AG09309 (cell line): ENCODE measurements at places on chromosomes 12 and 14.
A peak's percentile ranks its signal among the peaks of the same experiment; 100 is the strongest.

GRCh38 chr14:95480109-95480886 lies 36.2 kb downstream of the SYNE3 start:
- peak; percentile 28 for DNase-seq

GRCh38 chr12:2329661-2330210 lies 276.9 kb downstream of the CACNA1C start:
- DNase-seq: no peak

GRCh38 chr14:29668201-29668600 lies 259.4 kb downstream of the PRKD1 start:
- no peak for DNase-seq

DNA sequence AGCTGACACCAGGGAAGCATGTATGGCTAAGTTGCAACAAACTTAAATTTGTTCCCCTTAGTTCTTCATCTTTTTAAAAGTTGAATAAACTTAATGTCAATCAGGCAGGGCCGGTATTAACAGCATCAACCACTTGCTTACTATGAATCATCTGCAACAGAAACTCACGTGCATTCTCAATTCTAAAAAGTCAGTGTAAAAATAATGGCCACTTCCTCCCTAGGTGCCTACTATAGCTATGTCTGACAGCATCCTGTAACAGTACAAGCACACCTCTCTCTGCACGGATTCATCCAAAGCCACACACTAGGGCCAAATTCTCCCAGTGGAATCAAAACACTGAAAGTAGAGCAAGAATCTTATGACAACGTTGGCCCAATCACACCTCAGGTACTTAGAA lies 48.6 kb downstream of the PPP1R36 start:
- DNase-seq: no peak

DNA sequence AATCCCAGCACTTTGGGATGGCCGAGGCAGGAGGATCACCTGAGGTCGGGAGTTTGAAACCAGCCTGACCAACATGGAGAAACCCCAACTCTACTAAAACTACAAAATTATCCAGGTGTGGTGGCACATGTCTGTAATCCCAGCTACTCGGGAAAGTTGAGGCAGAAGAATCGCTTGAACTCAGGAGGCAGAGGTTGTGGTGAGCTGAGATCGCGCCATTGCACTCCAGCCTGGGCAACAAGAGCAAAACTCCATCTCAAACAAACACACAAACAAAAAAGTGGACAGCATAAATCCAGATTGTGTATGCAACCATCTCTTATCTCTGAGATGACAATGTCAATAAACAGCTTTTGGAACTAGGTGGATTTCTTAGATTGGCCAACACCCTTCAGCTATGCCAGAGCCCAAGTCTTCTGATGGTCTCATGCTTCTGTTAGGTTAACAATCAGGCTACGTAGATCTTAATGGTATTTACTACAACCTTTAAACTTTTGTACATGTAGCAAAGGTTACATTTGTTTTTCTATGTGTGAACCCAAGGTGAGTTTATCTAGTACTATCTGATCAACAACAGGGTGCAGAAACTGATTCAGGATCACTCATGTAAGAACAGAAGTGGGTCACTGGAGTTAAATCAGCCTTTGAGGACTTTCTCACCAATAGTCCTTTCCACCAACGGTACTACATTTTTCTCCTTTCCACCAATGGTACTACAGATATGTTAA lies 73.7 kb downstream of the DUSP16 start:
- no peak for DNase-seq

GRCh38 chr14:21084998-21085853 lies 13.2 kb downstream of the ZNF219 start:
- DNase-seq: no peak

DNA sequence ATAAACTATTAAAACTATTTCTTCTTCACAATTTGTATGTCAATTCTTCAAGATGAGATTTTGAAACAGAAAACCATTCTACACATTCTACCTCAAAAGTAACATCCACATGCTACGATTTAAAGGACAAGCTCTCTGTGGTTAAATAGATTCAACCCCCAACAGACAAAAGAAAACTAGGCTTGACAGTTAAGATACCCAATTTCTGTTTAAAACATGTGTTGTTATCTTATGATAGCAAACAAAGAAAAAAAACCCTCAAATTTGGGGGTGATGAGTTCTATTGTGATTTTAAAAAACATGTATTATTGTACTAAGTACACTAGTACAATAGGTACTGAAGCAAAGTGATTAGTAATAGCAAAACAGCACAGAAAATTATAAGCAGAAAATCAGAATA lies 33.8 kb downstream of the ATF7 start:
- no peak for DNase-seq

GRCh38 chr12:108211157-108211556 lies 82.1 kb downstream of the WSCD2 start:
- no peak for DNase-seq

DNA sequence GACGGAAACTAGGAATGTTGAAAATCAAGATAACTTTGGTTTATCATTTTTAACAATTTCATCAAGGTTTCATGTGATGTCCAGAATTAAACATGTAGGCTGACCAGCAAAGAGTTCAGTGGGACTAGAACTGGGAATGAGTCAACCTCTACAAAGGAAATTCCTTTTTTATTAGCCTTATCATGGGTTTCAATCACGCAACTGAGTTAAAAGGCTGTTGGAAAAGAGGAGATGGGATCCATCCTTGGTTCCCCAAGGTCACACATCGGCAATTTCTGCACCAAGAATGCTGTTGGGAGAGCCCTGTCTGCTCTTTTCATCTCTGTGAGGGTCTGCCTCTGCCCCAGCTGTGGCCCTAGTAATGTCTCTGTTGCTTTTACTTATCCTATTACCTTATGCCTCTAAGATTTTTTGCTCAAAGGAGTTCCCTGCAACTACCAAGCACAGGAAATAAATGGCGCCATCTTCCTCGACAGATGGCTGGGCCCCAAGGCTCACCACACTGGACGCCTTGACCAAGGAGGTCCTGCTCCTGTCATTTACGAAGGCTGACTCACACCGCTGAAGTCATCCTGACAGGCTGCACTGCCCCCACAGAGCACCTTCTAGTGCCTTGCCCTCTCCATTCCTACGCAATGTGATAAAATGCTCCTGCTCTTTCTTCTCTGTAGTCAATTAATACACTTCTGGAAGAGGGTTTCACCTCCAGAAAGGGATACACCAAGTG lies 367.4 kb downstream of the GXYLT1 start:
- DNase-seq: no peak

- no peak for DNase-seq
Observed at GRCh38 chr14:57174466-57174865, 94.2 kb downstream of the EXOC5 start.

DNA sequence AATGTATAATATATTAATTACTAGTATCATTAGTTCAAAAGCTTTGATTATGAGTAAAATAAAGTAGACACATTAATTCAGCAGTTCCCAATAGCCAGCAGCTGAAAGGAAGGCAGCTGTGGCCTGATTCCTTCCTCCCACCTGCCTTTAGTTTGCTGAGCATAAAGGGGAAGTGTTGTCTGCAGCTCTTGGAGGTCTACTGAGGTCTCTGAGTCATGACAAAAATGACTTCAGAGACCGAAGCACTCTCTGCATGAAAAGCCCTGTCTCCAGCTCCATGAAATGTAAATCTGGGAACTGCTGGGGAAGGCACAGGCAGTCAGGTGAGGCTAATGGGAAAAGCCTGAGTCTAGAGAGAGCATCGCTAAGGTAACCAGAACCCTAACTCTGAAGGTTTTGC lies 165.4 kb downstream of the NRXN3 start:
- no peak for DNase-seq

- DNase-seq: peak; percentile 44
Observed at GRCh38 chr12:68617160-68617926, 6.6 kb downstream of the RAP1B start.

DNA sequence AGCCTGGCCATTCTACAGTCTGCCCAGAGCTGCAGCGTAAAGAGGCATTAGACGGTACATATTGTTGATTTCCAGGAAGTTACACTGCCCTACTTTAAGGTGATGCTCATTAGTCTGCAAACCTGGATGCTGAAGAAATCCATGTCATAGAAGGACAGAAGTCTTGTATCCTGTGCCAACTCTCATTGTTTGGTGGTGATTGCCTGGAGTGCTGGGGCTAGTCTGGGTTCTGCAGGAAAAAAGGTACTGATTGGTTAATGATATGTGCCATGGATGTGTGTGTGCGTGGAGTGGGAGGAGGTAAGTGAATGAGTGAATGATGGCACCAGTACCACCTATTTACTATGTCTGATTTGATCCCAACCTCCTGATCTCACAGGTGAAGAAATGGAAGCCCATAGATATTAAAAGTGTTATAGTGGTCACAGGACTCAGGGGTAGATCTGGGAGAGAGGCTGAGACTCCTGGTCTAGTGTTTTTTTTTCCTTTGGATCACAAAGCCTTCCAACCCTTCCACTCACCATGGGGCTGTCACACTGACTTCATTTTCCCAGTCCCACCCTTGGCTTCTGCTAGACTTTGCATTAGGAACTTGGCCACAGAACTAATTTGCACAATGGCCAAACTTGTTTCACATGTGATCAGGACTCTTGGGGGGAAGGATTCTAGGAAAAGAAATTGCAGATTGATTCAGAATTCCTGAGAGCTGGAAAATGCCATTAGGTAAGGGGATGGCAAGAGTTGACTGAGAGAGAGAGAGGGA lies 96.1 kb downstream of the TMX1 start:
- DNase-seq: no peak

DNA sequence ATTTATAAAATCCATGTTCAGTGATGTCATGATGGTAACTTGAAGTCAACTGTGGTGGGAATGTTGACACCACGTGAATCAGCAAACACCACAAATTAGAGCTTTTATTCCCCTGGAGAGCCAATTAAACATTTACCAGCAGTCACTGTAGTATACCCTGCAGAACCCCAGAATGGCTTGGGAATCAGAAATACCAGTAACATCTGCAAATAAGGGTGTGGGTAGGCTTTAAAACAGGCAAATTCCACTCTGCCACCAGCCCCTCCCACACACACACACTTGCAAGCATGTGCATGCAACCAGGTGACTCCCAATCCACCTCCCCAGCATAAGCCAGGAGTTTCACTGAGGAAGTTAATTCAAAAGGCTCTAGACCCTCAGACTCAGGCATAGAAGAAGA lies 63.6 kb upstream of the TMEM263 start:
- no peak for DNase-seq

GRCh38 chr12:3073438-3074250 lies 3.5 kb upstream of the TSPAN9 start:
- peak; percentile 56 for DNase-seq

- no peak for DNase-seq
Observed at GRCh38 chr12:121009741-121010140, 6.5 kb downstream of the C12orf43 start.

GRCh38 chr12:6072302-6072752 lies 52.1 kb downstream of the VWF start:
- no peak for DNase-seq

DNA sequence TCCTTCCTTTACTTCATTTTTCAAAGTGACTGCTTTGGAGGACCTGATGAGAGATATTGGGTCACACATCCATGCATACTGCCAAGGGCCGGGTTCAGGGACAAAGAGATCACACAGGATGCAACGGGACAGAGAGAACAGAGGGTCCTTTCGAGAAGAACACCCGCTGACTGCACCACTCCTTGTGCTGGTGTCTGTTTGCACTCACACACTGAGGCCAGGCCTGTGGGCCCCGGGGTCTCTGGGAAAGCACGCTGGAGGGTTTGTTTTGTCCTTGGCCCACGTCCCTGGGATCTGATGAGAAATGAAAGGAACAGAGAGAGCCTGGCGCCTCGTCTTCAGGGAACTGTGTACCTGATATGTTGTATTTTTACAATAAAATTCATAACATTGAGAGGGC lies 42.2 kb downstream of the PAH start:
- DNase-seq: no peak

GRCh38 chr12:124617615-124618014 lies 50.2 kb upstream of the NCOR2 start:
- no peak for DNase-seq

DNA sequence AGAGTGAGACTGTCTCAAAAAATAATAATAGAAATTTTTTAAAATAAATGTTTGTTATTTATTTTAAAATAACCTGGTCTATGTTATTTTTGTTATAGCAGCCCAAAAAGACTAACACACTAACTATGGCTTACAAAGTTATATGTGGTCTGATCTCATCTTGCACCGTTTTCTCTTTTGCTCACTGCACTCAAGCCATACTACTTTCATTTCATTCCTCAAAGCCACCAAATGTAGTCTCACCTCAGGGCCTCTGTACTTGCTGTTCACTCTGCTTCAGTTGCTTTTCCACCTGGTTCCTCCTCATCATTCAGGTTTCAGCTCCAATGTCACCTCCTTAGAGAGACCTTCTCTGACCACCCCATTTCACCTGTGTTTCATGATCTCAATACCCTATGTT lies 55.2 kb upstream of the MDM1 start:
- DNase-seq: no peak

- no peak for DNase-seq
Observed at GRCh38 chr14:101947577-101947903, 16.8 kb upstream of the DYNC1H1 start.

DNA sequence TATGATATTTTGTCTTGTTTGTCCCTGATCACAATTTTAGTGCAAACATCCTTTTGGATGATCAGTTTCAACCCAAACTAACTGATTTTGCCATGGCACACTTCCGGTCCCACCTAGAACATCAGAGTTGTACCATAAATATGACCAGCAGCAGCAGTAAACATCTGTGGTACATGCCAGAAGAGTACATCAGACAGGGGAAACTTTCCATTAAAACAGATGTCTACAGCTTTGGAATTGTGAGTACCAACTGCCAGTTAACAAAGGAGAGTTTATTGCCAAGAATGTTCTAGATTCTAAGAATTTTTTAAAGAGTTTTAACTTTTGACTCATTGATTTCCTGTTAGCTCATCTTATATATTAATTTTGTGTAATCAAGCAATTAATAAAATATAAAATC lies 55.4 kb downstream of the IRAK3 start:
- no peak for DNase-seq

GRCh38 chr14:21840765-21841164 lies 167.1 kb upstream of the OR4E1 start:
- no peak for DNase-seq

GRCh38 chr14:62123961-62124360 lies 361.7 kb downstream of the SNAPC1 start:
- no peak for DNase-seq

GRCh38 chr14:96261772-96262655 lies 6.0 kb downstream of the BDKRB1 start:
- no peak for DNase-seq

- DNase-seq: no peak
Observed at GRCh38 chr14:89175881-89176799, 240.9 kb downstream of the FOXN3 start.

- no peak for DNase-seq
Observed at GRCh38 chr12:26106347-26106746, 18.5 kb downstream of the BHLHE41 start.

DNA sequence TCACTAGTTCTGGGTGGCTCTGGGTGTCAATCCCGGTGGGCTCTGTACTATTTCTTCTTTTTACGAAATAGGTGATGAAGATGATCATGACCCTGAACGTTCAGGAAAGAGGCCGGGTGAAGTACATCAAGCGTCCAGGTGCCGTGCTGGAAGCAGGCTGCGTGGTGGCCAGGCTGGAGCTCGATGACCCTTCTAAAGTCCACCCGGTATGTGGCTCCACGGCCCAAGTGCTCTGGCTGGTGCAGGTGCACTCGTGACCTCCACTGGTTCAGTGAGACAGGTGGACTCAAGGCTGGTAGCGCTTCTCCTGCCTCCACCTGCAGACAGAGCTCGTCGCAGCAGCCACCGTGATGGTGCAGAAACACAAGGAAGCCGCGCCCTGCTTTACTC lies 85.1 kb downstream of the ACACB start:
- no peak for DNase-seq

GRCh38 chr12:7017870-7018349 lies 366 bp downstream of the LPCAT3 start:
- DNase-seq: no peak
